ENCODE measurements at places on chromosomes 4 and X.
A peak's percentile ranks its signal among the peaks of the same experiment; 100 is the strongest.

DNA sequence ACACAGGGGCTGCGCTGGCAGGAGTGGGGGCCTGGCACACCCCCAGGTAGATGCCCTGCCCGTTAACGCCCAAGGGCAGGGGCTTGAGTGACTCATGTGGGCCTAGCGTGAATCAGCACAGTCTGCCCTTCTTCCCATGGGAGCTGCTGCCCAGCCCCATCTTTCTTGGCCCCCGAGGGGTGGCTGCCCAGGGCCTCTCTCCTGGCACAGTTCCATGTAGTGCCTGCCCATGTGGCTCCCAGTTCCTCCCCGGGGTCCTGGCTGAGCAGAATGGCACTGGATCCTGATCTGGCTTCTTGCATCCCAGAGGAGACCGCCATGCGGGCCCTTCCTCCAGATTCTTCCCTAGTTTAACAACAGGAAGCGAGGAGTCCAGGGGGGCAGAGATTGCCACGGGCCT, 2.1 kb upstream of the AVPR2 start:
- no peak for DNase-seq

- no peak for DNase-seq
Measured at GRCh38 chr4:43394976-43395375, 502.5 kb downstream of the GRXCR1 start.

DNA sequence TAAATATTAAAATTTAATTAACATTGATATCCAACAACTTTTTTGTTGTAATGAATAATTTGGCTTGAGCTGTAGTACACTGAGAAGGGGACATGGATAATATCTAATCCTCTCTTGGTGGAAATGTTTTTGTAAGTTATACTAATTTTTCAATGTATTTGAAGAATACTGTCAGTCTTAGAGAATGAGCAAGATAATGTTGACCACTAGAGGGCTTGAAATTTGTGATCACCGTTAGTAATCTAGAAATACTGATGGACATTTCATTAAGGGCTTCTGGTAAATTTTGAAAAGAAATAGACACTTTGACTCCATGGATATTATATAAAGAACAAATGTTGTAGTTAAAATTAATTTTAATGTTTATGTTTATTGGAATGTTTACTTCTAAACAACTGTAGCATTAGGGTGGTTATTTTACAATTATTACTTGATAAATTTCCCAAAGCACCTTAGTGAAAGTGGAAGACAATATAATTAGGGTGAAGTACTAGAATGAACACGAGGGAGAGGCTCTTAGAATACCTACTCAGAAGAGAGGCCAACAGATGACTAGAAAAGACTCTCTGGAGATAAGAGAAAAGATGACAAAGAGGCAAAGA, 20.0 kb upstream of the CAMK2D start:
- DNase-seq: no peak

- DNase-seq: no peak
Measured at GRCh38 chrX:155592331-155592730, 20.4 kb downstream of the TMLHE start.

GRCh38 chrX:154602226-154602625, 16.9 kb downstream of the CTAG1B start:
- DNase-seq: no peak

GRCh38 chr4:125315576-125316400, 1.0 kb downstream of the FAT4 start:
- DNase-seq: no peak

GRCh38 chr4:126440297-126440696, 1125.5 kb downstream of the FAT4 start:
- no peak for DNase-seq

- DNase-seq: no peak
Measured at GRCh38 chr4:151573474-151573873, 164.5 kb downstream of the FHIP1A start.

- DNase-seq: no peak
Measured at GRCh38 chrX:48487362-48487798, 11.4 kb downstream of the FTSJ1 start.

DNA sequence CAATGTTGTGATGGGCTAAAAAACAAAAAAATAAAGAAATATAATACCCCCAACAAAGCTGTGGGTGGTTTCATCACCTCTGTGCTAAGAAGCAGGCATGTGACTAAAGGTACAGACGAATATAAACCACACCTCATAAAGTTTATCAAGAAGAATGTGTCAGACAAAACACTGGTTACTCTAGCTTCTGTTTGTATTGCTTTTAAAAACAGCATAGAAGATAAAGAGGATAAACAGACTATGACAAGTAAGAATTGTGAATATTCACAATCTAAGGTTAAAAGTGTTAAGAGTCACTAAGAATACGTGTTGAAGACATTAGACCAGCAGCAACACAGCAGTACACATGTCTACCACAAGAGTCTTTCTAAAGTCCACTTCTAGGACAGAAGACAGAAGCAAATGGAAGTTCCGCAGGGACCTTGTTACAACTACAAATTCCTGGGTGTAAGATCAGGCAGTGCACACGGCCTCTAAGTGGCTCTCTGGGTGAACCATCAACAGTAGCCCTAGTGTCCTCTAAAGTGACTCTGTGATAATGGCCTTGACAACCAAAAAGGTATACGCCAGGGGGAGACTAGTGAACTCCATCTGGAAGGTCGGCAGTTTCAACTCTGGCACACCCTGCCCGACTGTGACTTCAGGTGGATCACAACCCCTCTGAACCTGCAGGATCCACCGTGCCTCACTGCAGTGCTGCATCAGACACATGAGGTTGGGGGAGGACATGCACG, 8.3 kb upstream of the FGFBP2 start:
- no peak for DNase-seq

DNA sequence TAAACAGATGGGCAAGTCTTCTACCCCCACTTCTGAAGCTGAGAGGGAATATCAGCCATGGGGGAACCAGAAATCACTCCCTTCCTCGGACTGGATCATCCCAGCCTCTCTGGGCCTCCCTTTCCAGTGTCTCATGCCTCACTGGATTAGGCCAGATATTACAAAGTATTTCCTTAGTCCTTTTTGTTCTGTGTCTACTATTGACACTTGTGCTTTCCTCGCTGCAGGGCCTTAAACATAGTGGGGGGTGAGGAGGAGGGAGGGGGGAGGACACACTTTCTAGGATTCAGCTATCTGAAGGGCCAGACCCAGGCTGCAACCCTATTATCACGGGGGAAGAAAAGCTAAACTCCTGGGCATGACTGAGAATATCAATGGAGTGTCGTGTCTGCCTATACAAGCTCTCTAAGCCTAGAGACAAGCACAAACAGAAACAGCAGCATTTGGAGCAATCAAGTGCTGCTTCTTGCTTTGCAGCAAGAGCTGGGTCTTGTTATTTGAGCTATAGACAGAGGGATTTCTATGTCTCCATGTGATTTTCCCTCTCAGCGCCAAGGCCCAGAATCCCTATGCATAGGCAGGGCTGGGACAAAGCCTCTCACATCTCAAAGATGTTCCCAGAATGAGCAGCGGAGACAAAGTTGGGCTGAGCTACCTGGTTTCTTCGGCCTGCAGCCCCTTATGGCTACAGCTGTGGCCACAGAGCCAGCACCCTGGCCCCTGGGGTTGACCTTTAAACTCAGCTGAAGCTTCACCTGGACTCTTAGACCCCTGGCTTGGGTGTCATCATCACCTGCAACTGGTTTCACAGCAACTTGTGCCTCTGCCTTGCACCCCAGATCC, 20.2 kb downstream of the PJA1 start:
- DNase-seq: no peak

DNA sequence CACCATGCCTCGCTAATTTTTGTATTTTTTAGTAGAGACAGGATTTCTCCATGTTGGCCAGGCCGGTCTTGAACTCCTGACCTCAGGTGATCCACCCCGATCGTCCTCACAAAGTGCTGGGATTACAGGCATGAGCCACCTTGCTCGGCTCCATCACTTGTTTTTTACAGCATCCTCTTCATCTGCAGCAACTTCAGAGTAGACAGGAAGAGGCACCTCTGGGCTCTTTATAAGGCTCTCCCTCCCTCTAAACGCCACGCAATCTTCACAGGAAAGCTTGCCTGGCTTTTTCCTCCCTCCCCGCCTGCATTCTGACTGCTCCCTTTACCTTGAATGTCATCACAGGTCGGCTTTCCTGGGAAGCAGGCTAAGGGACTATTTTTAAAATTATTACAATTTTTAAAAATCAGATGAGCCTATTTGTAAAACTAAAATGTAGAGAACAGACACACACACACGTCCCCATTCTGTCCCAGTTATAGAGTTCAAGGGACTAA, 111.5 kb upstream of the LDB2 start:
- DNase-seq: no peak

- no peak for DNase-seq
Measured at GRCh38 chrX:136192839-136193414, 45.6 kb downstream of the FHL1 start.

- no peak for DNase-seq
Measured at GRCh38 chr4:7902101-7902553, 37.5 kb downstream of the AFAP1 start.

DNA sequence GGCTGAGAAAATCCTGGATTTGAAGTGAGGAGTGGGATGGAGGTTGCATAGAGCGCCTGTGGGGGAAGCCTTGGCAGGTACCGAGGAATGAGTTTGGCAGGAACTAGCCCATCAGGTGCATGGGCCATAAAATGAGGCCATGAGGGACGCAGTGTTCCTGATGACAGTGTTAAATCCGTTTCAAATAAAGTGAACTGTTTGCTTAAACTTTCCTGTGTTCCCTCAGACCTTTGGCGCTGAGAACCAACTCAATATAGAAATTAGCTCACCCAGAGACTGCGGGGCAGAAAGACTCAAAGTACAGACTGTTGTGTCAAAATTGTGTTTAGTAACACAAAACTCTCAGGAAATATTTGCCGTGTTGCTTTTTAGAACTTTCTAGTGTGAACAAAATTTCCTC, 250.0 kb upstream of the NR3C2 start:
- DNase-seq: no peak

DNA sequence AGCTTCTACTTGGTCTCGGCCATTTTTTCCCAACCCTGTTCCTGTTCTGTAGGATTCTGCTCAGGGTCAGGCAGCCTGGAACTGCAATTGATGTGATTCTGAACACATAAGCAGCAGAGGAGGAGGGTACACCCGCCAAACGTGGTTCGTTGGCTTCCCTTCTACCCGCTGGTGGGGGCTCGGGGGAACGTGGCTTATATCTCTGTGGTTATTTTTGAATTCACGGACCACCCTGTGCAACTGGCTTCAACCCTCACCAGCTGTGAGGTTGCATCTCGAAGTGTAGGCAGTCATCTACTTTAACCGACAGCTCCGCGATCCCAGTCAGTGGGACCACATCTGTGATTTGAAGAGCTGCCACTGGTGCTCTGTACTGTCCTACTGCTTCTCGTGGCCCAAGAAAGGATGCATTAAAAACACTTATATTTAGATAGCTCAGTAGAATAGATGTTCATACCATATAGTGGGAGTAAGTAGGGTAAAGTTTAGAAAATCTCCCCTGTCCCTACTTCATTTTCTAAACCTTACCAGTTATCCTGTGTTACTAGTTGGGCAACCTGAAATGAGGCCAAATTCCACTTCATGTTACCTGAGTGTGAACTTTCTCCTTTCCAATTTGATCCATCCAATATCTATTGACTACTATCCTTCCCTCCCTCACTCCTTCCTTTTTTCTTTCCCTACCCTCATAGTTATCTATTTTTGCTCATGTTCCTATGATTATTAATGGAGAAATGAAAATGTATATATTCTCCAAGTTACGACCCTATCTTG, 80.4 kb upstream of the BCOR start:
- DNase-seq: no peak

- no peak for DNase-seq
Measured at GRCh38 chr4:13980317-13981310, 353.1 kb upstream of the BOD1L1 start.

DNA sequence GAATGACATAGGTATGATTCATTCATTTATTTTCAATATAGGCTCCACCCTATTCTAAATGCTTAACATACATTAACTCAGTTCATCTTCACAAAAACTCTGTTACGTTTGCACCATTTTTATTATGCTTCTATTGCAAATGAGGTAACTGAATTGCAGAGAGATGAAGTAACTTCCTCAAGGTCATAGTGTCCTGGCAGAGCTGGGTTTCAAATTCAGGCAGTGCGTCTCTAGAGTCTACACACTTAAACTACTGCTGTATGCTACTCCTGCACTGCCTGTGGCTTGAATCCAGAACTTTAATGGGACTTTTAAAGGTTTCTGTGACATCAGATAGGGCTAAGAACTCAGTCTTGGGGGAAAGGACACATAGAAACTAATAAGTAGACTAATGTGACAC, 413.4 kb downstream of the UBE2NL start:
- no peak for DNase-seq

- peak; percentile 50 for DNase-seq
Measured at GRCh38 chrX:1502241-1502640, 34.7 kb downstream of the P2RY8 start.

DNA sequence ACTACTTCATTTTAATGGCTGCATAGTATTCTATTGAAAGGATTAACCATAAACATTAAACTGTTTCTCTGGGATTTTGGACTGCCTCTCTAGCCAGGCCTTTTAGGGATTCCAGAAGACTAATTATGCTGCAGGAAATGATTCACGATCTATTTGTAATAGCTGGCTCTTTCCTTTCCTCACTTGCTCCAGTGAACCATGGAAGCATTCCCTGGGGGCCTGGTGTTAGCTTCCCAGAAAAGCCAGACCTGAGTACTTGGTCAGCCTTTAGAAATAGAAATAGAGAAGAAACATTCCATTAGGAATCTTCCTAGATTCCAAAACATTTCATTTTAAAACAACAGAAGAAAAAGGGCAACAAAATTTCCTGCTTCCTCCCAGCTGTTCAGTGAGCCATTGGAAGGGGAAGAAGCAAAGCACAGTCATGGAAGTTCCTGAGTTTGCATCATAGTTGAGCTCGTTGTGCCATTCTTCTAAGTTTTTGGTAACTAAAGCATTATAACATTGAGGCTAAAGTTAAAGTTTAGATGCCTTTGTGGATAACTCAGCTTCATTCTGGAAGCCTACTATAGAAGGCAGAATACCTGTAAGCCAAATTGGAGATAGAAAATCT, 83.5 kb downstream of the NPNT start:
- no peak for DNase-seq

- no peak for DNase-seq
Measured at GRCh38 chr4:7637971-7638370, 203.2 kb upstream of the PSAPL1 start.

DNA sequence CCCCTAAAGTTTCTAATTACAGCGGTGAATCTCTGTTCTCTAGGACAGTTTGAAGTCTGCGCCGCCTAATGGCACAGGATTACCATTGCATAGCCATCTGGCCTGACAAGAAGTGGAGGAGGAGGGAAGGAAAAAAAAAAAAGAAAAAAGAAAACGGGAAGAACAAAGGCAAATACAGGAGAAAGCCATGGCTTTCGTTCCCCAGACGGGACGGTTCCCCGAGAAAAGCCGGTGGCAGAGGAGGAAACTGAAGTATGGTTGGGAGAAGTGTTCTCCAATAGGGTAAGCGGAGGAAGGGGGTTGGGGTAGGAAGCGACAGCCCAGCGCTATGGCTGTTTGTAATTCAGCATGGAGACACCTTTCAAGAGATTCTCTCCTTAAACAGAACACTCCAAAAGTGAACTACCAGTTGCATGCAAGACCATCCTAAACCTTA, 80.8 kb downstream of the HMGN5 start:
- no peak for DNase-seq
